ENCODE measurements at places on chromosomes 5 and 9. TPM values are rescaled to one million over a fixed set of nuclear protein-coding genes. Genes with fewer than 3 reads are reported as not detected.

The PGM5 gene
- not detected for total RNA-seq

The TAF11L13 gene
- not detected for total RNA-seq

The CYLC2 gene
- not detected for total RNA-seq

The PCDHGA11 gene
- not detected for total RNA-seq

The ADGRD2 gene
- not detected for total RNA-seq

The CXCL14 gene
- total RNA-seq: 0.37 TPM

The KIF12 gene
- 2.3 TPM for total RNA-seq

The CCNI2 gene
- 0.07 TPM for total RNA-seq

The IFNB1 gene
- not detected for total RNA-seq

The NR5A1 gene
- 0.11 TPM for total RNA-seq

The IL11RA gene
- total RNA-seq: 5.4 TPM

The WDR70 gene
- 14.7 TPM for total RNA-seq

The PCDHGA7 gene
- 0.95 TPM for total RNA-seq

The PCDHGB1 gene
- total RNA-seq: 1.5 TPM

The CYSRT1 gene
- 4.7 TPM for total RNA-seq

The NUP188 gene
- 46.4 TPM for total RNA-seq

The ZDHHC12 gene
- total RNA-seq: 64.0 TPM

The MARCOL gene
- total RNA-seq: not detected

The C9orf43 gene
- 0.57 TPM for total RNA-seq

The PCDHA13 gene
- total RNA-seq: 0.07 TPM

The SIL1 gene
- 22.3 TPM for total RNA-seq

The CAMK2A gene
- 0.54 TPM for total RNA-seq

The PRR7 gene
- 21.6 TPM for total RNA-seq

The ZNF474 gene
- 0.21 TPM for total RNA-seq

The ZNF483 gene
- 0.56 TPM for total RNA-seq

The TEK gene
- total RNA-seq: 0.18 TPM

The CAMK4 gene
- total RNA-seq: not detected

The SPINK13 gene
- 0.31 TPM for total RNA-seq

The TMC1 gene
- total RNA-seq: not detected

The DDX4 gene
- total RNA-seq: 0.05 TPM

The FOXD4 gene
- total RNA-seq: 0.34 TPM

The OTP gene
- total RNA-seq: 0.08 TPM

The C6 gene
- total RNA-seq: not detected

The FAM151B gene
- 1.3 TPM for total RNA-seq

The NR6A1 gene
- total RNA-seq: 1.9 TPM

The CENPH gene
- 25.3 TPM for total RNA-seq

The MRPS30 gene
- 35.7 TPM for total RNA-seq

The KLF4 gene
- 36.8 TPM for total RNA-seq

The IL4 gene
- not detected for total RNA-seq

The MORN5 gene
- total RNA-seq: not detected

The NHP2 gene
- 380 TPM for total RNA-seq

The KIF20A gene
- 38.7 TPM for total RNA-seq

The PCDHGA10 gene
- 0.02 TPM for total RNA-seq

The GZMA gene
- total RNA-seq: not detected

The PRDM9 gene
- total RNA-seq: not detected

The RAI14 gene
- total RNA-seq: 62.4 TPM

The AGXT2 gene
- not detected for total RNA-seq

The ANKRD18B gene
- total RNA-seq: 4.0 TPM

The ANXA6 gene
- 52.4 TPM for total RNA-seq

The FREM1 gene
- not detected for total RNA-seq

The ANKRD55 gene
- 0.06 TPM for total RNA-seq

The RANBP17 gene
- total RNA-seq: 1.6 TPM

The ABO gene
- total RNA-seq: not detected

The C5orf34 gene
- total RNA-seq: 3.6 TPM
